Stimulated activated CD4-positive, alpha-beta T cell treated with anti-CD3 and anti-CD28 coated beads, Interleukin-2, amount 100 ng/mL, for 4 hours (primary cell): ENCODE measurements at places on chromosomes 13 and 19.

DNA sequence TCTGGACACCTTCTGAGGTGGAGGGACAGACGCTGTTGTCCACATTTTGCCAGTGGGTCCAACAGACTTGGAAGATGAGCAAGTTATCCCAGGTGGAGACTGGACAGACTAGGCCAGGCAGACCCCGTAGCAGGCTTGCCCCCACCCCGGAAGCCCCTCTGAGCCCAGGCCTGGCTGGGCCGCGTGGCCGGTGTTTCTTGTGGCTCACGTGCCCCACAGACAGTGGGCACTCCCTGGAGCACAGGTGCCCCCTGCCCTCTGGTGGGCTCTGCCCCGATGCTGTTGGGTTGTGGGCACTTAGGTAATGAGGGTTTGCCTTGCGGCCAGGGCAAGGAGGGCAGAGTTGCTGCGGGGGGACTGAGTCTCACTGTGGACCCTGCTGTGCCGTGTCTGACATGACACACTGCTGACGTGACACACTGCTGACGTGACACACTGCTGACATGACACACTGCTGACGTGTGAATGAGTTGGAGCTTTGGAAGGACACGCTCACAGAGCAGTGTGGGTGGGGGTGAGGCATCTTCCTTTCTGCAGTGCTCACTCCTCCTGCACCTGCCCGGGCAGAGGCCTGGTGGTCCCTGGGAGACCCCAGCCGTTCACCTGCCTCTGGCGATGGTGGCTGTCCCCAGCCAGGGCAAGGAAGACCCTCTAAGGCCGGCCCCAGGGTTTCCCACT is 25.1 kb downstream of the DOT1L start:
- peak; percentile 34 for DNase-seq

GRCh38 chr13:47831265-47831664 is 169.8 kb downstream of the SUCLA2 start:
- DNase-seq, result no peak

DNA sequence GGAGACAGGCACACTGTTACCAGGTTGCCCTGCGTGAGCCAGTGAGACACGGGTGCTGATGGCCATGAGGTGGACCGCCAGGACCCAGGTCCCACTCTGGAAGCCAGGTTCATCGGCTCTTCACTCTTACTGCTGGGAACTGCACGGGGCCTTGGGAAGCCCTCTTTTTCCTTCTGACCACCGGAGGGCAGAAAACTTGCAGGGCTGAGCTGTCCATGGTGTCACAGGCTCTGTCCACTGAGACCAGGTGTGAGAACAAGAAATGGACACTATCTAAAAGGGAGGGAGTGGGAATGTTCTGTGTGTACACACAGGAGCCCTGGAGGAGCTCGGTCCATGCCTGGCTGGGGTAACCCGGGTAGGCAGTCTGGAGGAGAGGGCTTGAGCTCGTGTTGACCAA is 93.4 kb downstream of the UQCRFS1 start:
- no peak for DNase-seq

- no peak for DNase-seq
These were observed 166.5 kb downstream of the COG6 start for GRCh38 chr13:39821977-39822376.

- DNase-seq, result peak; percentile 80
These were observed 966 bp downstream of the JUNB start for GRCh38 chr19:12792051-12792852.

DNA sequence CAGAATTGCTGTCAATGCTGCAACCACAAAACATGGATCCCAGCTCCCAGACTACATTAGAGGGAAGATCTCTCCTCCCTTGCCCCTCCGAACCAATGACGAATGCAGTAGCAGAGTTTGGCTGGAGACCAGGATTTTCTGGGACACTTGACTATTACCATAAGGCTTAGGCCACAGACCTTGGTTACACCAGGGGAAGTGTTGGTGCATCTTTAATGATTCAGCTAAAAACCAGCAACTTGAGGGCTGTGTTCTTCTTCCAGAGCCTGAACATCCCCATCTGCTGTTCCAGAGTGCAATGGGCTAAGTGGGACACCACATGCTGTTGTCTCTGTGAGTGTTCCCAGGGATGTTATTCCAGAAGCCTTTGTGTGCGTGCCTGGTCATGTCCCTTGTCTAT is 528.2 kb downstream of the LMO7 start:
- no peak for DNase-seq

DNA sequence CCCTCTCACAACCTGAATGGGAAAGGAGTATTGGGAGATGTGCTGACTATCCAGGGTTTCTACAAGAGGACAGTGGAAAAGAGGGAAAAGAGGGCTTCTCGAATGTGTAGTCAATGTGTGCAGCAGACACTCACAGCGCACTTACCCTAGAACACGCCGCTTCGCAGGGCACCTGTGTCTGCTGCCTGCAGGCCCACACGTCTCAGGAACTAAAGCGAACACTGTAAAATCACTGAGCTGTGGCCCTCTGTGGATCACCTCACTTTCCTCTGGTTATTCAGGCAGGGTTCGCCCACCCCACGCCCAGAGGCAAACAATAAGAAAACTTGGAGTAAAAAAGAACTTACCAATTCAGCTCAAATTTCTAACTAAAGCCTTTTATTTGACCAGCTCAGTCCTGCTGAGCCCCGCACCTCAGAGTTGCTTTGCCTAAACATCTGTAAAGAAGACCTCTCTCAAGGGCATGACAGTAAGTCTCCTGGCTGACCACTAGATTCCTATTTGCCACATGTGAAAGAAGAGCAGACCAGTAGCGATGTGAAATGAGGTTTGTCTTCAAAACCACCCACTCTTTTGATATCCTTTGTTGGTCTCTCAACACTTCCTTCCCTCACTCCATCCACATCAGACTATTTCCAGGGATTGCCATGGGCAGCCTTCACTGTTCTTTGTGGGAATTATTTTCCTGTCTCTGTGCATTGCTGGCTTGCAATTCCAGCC is 19.3 kb upstream of the DOCK9 start:
- no peak for DNase-seq

DNA sequence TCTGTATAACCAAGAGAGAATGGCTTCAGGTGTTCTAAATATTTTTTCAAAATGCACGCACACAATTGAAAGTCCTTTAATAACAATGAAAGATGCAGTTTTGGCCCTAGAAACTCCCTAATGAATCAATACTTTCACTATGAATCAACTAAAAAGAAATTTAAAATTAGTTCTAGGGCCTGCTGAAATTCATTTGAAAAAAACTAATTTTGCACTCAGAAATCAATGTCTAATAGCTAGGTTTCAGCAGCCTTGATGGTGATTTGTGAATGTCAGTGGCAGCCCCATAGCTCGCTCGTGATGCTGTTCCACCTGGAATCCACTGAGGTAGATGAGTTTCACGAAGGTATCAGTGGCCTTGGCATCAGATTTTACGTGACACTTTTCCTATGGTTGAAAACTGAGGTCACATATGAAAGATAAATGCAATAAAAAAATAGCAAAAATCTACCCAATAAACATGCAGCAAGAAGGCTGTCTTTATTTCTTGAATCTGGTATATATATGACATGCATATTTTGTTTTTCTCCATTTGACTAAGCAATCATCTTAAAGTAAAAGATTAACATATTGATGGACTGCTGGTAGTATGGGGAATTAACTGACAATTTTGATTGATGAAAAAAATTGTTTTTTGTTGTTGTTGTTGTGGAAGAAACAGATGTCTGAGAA is 141.0 kb downstream of the AKAP11 start:
- no peak for DNase-seq

GRCh38 chr13:24747248-24748060 is 16.5 kb upstream of the RNF17 start:
- DNase-seq, result no peak

GRCh38 chr13:70430256-70430655 is 322.0 kb upstream of the KLHL1 start:
- no peak for DNase-seq

DNA sequence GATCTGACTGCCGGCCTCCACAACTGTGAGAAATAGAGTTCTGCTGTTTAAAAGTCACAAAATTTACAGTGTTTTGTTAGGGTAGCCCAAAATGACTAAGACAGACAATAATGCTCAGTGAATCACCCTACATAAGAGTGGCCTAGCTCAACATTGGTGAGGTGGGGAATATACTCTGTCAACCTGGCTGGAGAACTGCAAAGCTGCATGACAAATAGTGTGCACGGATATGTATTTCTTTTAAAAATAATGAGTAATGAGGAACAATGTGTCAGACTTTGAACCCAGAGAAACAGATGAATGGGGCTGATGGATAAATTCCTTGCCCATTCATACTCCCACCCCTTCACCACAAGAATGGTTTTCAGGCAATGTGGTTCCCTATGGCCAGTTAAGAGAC is 372.4 kb downstream of the SUCLA2 start:
- no peak for DNase-seq

- DNase-seq, result no peak
These were observed 4.5 kb downstream of the GNG8 start for GRCh38 chr19:46631481-46631880.

- peak; percentile 96 for DNase-seq
These were observed at the start of gene LENG8 for GRCh38 chr19:54448774-54449700. TSS of gene LENG8 (plus strand) at chr19:54449199. CDS start at chr19:54451345, 2,146 bp downstream.

- no peak for DNase-seq
These were observed 502.4 kb downstream of the MYO16 start for GRCh38 chr13:109131698-109132257.

- DNase-seq, result no peak
These were observed 35.3 kb downstream of the DACH1 start for GRCh38 chr13:71831716-71832115.

DNA sequence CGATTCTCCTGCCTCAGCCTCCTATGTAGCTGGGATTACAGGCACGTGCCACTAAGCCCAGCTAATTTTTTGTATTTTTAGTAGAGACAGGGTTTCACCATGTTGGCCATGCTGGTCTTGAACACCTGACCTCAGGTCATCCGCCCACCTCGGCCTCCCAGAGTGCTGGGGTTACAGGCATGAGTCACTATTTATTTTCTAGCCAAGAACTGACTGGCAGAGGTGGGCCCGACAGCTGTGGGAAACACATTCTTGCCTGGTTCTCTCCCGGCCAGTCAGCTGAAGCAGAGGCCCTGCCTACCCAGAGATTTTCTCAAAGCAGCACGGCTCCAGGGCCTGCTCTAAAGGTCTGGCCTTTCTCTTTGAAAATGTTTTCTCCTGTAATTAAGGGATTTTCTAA is 108.0 kb downstream of the KCTD15 start:
- DNase-seq, result no peak

DNA sequence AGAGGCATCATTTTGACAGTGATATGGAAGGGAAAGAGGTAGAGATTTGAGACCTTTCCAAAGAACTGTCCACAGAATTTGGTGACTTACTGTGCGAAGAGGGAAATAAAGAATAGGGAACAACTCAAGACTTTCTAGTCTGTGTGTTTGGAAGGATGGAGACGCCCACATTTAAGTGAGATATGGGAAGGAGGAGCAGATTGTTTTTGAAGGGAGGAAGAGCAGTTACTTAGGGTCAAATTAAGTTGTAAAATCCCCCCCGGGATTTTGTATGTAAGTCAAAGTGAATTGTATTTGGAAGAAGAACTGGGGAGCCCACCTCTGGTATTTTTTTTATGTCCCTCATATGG is 1.2 kb downstream of the USPL1 start:
- DNase-seq, result no peak

DNA sequence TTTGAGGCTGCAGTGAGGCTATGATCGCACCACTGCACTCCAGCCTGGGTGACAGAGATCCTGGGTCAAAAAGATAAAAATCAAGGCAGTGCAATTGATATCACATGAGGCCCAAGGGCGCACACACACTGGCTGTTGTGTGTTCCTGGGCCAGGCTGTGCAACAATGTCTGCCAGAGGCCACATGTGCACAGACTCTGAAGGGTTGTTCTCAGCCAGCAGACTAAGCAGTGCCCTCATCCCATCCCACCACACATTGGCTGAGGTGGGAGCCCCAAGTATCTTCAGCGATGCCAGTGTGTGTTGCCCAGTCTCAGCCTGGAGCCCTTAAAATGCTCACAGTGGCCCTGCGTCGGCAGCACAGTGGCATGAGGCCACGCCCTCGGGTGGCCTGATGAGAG is 12.6 kb downstream of the PEX11G start:
- DNase-seq, result no peak

DNA sequence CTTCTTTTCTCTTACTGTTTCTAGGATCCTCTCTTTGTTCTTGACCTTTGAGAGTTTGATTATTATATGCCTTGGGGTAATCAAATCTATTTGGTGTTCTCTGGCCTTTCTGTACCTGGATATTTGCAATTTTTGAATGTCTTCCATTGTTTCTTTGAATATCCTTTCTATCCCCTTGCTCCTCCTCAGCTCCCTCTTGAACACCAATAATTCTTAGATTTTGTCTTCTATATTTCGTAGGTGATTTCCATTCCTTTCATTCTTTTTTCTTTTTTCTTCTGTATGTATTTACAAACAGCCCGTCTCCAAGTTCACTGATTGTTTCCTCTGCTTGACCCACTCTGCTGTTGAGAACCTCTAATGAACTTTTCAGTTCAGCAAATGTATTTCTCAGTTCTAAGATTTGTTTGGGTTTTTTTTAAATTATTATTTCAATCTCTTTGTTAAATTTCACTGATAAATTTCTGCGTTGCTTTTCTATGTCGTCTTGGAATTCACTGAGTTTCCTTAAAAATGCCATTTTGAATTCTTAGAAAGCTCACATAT is 2.7 kb upstream of the CALM3 start:
- no peak for DNase-seq

- no peak for DNase-seq
These were observed 1784.6 kb downstream of the SLITRK5 start for GRCh38 chr13:89455741-89456140.

DNA sequence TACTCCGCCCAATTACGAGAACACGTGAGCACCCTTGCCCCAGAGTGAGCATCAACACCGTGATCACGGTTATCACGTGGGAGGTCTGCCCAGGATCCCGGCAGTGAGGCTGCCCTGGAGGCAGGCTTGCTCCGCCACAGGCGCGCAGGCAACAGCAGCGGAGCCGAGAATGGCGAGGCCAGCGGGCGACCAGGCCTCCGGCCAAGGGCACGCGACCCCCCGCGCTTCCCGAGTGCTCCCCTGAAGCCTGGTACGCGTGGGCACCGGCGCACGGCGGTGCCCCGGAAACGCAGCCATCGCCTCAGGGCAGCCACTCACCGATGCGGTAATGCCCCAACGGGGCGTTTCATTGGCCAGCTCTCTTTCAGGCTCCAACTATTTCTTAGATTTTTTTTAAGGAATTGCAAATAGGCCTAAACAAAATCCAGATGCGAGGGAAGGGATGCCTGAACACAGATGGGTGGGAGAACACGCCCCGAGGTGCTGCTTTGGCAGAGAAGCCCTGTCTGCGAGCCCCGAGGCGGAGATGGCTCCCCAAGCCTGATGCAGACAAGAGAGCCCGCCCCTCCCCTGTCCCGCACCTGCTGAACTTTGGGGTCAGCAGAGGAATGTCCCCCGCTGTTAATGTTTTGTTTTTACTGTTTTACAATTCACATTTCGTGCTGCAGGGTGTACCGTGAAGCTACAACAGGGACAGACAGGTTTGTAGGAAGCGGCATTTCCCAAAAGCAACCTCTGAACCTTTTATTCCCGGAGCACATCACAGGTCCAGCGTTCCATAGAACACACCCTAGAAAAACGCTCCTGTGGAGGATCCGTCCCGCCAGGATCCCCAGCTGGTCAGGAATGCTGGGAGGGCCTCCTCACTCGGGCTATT is 132.7 kb downstream of the ZDHHC20 start:
- no peak for DNase-seq

- DNase-seq, result no peak
These were observed 93.4 kb downstream of the COL4A1 start for GRCh38 chr13:110213461-110214074.
